ENCODE measurements at places on chromosomes 2 and 18. TPM values are rescaled to one million over a fixed set of nuclear protein-coding genes. Genes with fewer than 3 reads are reported as not detected.

The CDK15 gene
- total RNA-seq: 1.3 TPM

The NT5DC4 gene
- total RNA-seq: not detected

The DDX1 gene
- 73.0 TPM for total RNA-seq

The BMP10 gene
- total RNA-seq: not detected

The TFCP2L1 gene
- total RNA-seq: not detected

The G6PC2 gene
- total RNA-seq: not detected

The IL1F10 gene
- total RNA-seq: not detected

The RFX8 gene
- total RNA-seq: 5.1 TPM

The MARCHF4 gene
- 14.5 TPM for total RNA-seq

The GPBAR1 gene
- not detected for total RNA-seq

The NCK2 gene
- 13.9 TPM for total RNA-seq

The SKA1 gene
- 5.6 TPM for total RNA-seq

The HTR2B gene
- total RNA-seq: not detected

The IGFBP5 gene
- 117 TPM for total RNA-seq

The ERBB4 gene
- total RNA-seq: not detected

The FIGN gene
- total RNA-seq: 0.76 TPM

The SOCS6 gene
- 48.1 TPM for total RNA-seq

The UGT1A8 gene
- total RNA-seq: not detected

The SPATA3 gene
- total RNA-seq: not detected

The IL36RN gene
- not detected for total RNA-seq

The ZC3H6 gene
- 3.3 TPM for total RNA-seq

Data from GM23248 (cell line).